ENCODE measurements at places on chromosomes 6 and 20.

GRCh38 chr20:11287126-11287525 lies 613.3 kb upstream of the JAG1 start:
- no peak for DNase-seq

- DNase-seq: no peak
Observed at GRCh38 chr6:93728150-93728549, 308.8 kb upstream of the EPHA7 start.

DNA sequence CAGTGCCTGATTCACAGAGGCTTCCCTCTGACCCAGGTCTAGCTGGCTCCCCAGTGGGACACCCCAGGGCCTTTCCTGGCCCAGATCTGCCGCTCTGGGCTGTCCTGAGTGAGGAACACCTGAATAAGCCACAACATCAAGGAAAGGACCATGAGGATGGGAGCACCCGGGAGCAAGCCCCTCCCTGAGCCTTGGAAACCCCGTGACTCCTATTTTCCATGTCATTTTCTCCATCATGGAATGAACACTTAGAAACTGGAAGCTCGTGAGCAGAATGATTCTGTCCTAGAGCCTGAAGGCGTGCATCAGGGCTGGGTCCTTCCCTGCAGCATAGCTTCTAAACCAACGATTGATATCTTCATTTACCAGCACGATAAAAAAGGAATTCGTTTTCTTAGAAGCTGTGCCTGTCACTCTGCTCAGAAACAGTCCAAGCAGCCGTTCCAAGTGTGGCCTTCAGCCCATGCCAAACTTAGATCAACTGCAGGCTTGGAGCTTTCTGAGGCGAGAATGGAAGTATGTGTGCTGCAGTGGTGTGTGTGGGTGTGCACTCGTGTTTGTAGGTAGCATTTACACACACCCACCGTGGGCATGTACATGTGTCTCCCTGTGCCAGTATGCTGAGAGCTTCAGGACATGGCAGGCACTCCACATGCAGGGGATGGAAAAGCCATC lies 83.2 kb upstream of the FOXC1 start:
- no peak for DNase-seq

DNA sequence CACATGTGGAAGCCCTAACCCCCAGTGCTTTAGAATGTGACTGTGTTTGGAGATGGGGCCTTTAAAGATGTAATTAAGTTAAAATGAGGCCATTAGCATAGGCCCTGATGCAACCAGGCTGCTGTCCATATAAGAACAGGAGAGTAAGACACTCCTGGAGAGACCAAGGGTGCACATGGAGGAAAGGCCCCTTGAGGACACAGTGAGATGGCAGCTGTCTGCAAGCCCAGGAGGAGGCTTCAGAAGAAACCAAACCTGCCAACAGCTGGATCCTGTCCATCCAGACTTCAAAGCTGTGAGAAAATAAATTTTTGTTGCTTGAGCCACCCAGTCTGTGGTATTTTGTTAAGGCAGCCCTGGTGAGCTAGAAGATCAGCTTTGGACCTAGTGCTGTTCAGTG lies 16.8 kb upstream of the SNRPB2 start:
- no peak for DNase-seq

GRCh38 chr6:30787954-30788353 lies 43.6 kb upstream of the IER3 start:
- no peak for DNase-seq

GRCh38 chr6:16334671-16335070 lies 96.3 kb downstream of the GMPR start:
- peak; percentile 18 for DNase-seq

- no peak for DNase-seq
Observed at GRCh38 chr20:36043441-36043840, 75.1 kb downstream of the CNBD2 start.

- peak; percentile 38 for DNase-seq
Observed at GRCh38 chr6:70107852-70108629, 194.8 kb downstream of the COL9A1 start.

- DNase-seq: no peak
Observed at GRCh38 chr6:70669133-70669532, 1.4 kb downstream of the SMAP1 start.

DNA sequence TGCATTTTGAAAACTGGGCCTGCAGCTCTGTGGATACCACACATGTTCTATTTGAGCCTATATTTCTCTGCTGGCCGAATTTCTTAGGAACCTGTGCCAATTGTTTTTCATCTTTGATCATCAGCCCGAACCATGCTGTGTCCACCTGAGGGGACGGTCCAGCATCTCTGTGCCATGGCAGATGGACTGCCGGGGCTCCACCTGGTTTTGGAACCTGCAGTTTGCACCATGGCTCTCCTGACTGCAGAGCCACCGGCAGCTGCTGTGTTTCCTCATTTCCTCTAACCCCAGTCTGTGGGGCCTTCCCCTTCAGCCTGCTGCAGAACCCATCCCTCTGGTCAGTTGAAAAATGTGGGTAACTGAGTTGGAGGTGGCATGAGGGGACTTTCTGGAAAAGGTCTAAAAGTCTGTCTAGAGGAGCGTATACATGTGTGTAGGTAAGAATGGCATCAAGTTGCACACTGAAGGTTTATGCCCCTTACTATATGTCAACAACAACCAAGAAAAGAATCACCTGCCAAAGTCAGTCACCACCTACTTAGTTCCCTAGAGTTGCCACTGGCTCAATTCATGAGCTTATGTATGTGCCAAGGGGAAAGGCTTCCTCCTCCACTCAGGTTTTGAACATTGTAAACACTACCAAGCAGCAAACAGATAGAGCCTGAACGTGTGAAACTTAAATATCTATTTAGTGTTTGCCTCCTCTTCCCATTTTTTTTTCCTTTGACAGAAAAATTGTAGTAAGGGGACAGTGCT lies 548.2 kb downstream of the PRKN start:
- DNase-seq: no peak

DNA sequence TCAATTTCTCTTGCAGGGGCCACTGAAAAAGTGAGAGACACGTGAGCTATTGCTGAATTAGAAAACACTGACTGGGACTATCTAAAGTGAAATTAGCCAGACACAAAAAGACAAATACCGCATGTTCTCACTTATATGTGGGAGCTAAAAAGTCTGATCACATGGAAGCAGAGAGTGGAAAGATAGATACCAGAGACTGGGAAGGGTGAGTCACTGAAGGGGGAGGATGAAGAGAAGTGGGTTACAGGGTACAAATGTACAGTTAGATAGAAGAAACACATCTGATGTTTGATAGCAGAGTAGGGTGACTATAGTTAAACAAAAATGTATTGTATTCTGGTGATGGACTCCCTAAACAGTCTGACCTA lies 13.4 kb downstream of the CST3 start:
- DNase-seq: no peak

GRCh38 chr6:3966426-3966825 lies 112.5 kb downstream of the FAM217A start:
- DNase-seq: no peak

DNA sequence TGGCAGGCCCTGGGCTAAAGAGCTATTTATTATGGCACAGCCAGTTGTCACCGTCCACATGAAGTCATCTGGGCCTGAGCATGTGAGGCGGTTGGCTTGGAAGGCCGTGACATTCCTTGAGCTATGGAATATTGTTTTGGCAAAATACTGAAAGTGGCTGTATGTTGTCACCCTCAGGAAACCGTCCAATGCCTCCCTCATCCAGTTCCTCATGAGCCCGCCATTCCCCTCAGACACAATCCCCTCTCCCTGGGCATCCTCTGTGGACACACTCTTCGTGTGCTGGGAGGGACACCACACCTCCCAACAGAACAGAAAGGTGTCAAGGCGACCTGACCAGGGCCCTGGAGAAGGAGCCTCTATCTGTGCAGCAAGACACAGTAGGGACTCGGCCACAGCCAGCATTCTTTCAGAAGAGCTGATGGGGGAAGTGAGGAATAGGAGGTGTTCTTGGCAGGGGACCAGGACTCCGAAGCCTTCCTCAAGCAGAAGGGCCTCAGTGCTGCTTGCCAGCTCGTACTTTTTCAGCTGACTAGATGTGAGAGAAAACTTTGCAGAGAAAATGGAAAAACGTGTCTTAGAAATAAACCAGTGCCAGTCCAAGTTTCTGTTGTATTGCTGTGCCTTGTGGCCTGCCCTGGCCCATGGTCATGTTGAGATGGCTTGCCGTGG lies 120.5 kb downstream of the SOD2 start:
- no peak for DNase-seq

GRCh38 chr6:80550281-80550680 lies 443.8 kb downstream of the BCKDHB start:
- no peak for DNase-seq

GRCh38 chr6:112695001-112695400 lies 347.9 kb downstream of the RFPL4B start:
- DNase-seq: no peak

DNA sequence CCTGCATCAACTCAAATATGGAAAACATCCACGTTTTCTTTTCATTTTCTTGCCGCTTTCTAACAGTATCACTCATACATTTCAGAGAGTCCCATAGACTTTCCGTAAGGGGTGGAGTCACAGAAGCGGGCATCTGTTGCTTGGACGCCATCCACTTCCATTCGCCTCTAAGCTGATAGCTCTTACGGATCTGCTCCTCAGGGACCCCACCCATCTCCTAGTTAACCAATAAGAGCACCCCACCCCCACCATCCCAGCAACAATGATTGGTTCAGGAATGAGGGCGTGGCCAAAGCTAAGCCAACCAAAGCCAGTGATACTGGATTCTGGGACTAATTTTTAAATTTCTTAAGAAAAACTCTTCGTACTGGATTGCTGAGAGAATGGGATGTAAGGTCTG lies 42.4 kb downstream of the SLC2A10 start:
- DNase-seq: no peak

- DNase-seq: no peak
Observed at GRCh38 chr6:83307849-83308248, 114.7 kb downstream of the RWDD2A start.

GRCh38 chr6:167044696-167045095 lies 45.5 kb downstream of the CEP43 start:
- no peak for DNase-seq
